ENCODE measurements at places on chromosomes 12 and 14. TPM values are rescaled to one million over a fixed set of nuclear protein-coding genes. Genes with fewer than 3 reads are reported as not detected.
A peak's percentile ranks its signal among the peaks of the same experiment; 100 is the strongest.

LALBA gene
- not detected for total RNA-seq

OAS3 gene
- not detected for total RNA-seq

TBX5 gene
- total RNA-seq, result not detected

OR4K5 gene
- total RNA-seq, result not detected

GLT1D1 gene
- 0.11 TPM for total RNA-seq

C12orf54 gene
- not detected for total RNA-seq

OVCH1 gene
- total RNA-seq, result 0.52 TPM

TMEM30B gene
- total RNA-seq, result 1.2 TPM

ADSS1 gene
- total RNA-seq, result 3.7 TPM

SERPINA9 gene
- not detected for total RNA-seq

OASL gene
- 0.21 TPM for total RNA-seq

INHBC gene
- total RNA-seq, result not detected

FNTB gene
- total RNA-seq, result 23.2 TPM

- no peak for DNase-seq
These were observed 26.2 kb upstream of the GPATCH2L start for GRCh38 chr14:76125511-76125910.

GRCh38 chr12:2753536-2753935, 41.2 kb upstream of the FKBP4 start:
- no peak for DNase-seq

DNA sequence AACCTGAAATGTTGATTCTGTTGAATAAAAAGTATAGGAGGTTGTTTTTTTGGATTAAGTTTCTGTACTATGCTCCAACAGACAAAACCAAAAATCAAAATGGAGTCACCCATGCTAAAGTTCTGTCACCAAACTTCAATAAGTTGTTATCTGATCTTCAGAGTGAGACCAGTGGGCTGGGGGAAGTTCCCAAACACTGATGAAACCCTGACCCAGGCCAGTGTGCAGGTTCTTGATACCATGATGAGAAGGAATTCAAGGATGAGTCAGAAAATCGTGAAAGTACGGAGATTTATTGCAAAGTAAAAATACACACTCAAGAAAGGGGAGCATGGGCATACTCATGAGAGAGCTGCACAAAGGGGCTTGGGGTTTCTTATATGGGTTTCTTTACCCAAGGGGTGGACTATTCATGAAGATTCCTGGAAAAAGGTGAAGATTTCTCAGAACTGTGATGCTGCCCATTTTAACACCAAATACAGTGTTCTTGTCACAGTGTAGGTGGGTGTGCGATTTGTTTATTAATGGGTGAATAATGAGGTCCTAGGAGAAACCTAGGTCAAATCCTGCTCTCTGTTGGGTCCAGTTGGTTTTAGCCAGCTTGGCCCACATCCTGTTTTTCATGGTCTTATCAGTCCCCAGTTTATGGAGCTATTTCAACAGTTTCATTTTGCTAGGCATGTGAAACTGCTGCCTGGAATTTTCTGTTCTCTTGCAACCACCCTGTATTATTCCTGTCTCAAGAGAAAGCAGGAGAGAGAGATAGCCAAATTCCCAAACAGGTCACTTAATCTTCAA, 27.5 kb upstream of the DENND5B start:
- no peak for DNase-seq

DNA sequence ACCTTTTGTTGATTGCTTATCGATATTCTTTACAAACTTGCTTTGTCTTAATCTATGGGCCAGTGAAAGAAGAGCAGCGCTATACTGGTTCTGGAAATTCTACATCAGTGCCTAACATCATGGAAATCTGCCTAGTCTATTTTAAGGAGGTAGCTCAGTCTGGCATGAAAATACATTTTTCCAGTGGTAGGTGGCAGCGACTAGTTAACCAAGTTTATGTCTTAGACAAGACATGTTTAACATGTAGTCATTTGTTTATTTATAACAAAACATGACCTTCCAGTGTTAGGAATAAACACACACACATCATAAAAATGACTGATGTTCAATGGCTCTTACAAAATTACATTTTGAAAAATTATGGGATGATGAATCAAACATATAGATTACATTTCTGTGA, 336.0 kb upstream of the SOX5 start:
- DNase-seq, result no peak

DNA sequence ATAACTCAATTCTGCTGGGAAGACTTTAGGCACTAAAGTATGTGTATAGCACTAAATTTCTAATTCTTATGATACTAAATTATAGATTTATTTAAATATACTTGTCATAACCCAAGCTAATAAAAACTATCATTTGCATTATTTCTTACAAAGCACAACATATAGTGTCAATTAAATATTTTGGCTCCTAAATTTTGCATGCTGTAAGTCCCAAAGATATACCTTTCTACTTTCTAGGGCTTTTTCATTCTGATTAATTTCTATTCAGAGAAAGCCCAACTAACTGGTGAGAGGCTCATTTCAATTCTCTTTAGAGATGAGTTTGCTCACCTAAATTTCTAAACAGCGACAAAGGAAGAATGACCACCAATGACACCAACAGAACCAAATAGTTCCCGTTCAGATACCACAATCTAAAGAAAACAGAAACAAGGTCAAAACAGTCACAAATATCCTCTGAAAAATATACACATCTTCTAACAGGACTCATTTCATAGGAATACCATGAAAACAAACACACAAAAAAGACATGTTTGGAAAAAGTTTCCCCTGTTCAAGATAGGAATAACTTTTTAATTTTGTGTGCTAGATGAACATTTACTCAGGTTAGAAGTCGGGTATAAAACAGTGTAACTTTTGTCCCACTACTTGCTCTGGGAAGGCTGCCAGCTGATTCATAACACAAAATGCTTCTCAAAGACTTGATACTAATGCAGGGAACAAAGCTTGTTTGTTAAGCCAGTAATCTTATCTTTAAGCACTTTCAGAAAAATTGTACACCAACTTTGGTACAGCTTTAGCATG, 7.6 kb downstream of the SLC38A2 start:
- DNase-seq, result no peak

GRCh38 chr12:21521541-21521940, 4.6 kb upstream of the SPX start:
- DNase-seq, result no peak

- no peak for DNase-seq
These were observed 33.0 kb downstream of the BTBD7 start for GRCh38 chr14:93299866-93300265.

DNA sequence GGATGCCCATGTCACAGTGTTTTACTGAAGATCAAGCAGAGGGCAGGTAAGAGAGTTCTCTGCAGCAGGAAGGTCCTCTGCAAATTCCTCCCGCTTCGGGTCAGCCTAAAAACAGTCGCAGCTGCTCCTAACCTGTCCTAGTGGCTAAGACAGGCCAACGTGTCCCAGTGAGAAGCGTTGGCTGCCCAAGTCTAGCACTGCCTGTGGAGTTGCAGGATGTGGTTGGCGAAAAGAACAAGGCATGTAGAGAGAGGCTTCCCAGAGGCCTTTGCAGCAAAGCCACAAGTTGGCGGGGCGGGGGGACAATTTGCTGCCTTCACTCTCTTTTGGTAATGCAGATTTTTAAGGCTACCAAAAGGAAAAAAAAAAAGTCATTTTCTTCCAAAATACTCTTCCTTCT, 340.1 kb downstream of the BCL11B start:
- no peak for DNase-seq

DNA sequence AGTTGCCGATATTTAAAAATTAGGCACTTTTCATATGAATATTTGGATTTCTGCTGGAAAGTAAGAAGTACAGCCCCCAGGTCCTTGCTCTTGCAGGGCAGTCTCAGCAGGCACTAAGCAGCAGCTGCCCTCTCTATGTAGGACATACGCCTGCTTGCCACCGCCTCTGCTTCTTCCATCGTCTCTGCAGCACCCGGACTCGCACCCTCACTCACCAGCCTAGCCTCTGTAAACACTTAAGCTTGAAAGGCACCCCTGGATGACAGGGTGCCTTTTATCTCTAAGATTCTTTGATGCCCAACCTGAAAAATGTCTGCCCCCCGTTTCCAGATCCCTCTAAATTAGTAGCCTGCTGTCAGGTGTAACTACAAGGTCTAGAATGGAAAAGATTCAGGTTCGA, 19.0 kb downstream of the OTUB2 start:
- DNase-seq, result no peak

DNA sequence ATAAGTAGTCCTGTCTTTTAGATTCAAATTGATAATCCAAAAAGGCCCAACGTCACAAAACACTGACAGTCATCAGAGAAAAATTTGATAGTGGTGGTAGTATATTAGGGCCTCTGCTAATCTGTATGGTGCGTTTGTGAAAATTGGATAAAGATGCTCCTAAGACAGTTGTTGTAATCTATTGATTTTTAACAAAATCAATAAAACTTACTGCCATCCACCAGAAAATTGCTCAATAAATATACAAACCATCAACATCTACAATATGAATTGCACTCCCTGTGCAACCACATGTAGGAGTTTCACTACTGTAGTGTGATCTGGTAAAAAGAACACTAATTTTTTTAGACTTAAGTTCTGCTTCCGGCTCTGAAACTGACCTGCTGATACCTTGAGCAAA, 336.8 kb downstream of the FUT8 start:
- DNase-seq, result no peak

DNA sequence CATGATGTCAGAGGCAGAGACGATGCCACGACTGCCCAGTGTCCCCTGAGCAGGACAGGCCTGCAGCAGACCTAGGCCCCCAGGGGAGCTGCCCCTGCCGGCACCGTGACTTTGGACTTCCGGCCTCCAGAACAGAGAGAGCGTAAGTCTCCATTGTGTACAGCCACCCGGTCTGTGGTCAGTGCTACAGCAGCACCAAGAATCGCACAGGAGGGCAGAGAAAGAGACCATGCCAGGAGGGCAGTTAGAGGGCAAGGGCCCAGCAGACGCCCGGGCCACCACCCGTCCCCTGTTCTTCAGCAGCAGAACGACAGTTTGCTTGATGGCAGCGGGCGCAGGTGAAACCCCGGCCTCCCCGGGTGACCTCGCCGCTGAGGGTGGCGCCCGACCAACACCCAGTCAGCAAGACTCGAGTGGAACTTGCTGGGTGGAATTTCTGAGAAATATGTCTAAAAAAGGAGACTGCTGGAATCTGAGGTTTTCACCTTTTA, 19.7 kb downstream of the GALNT9 start:
- no peak for DNase-seq

DNA sequence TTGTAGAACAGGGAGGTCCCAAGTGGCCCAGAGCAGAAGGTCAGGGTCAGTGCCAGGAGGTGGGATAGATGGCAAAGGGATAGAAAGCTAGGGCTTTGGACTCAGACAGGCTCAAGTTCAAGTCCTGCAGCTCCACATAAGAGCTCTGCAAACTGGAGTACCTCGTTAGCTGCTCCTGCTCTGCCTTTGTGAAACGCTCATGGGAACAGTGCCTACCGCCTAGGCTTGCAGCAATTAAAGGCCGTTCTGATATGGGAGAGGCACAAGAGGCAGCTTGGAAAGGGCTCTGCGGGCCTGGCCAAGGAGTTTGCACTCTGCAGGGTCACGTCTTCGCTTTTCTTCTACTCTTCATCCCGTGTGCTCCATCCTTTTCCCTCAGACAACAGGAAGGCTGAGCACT, 54.1 kb downstream of the MAP1LC3B2 start:
- DNase-seq, result no peak

DNA sequence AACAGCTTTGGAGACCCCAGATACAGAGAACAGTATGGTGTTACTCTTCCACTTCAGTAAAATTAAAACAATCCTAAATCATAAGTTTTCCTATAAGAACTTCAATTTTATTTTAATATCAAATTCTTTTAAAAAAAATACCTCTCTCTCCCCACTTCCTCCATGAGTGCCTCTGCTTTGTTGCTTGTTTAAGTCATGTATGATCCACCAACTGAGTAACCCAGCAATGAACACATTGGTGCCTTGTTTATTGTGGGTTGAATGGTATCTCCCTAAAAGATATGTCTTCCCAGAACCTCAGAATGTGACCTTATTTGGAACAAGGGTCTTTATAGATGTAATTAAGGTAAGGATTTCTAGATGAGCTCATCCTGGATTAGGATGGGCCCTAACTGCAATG, 143.5 kb upstream of the EGLN3 start:
- no peak for DNase-seq

GRCh38 chr14:81686512-81686911, 152.9 kb upstream of the SEL1L start:
- no peak for DNase-seq

DNA sequence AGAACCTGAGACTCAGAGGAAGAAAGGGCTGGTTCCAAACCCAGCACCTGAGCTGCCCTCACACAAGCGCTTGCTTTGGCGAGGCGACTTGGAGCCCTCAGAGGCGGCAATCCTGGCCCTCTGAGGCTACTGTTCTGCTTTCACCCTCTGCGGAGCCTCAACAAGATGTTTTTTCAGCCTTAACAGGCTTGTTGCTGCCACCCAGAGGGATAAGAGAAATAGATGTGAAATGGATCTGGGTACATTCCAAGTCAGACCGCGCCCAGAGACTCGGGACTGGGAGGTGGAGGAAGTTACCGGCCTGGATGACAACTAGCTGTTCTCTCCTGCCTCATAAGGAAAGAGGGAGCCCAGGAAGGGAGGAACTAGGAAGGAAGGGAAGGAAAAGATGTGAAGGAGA, 89.6 kb downstream of the TTC7B start:
- DNase-seq, result peak; percentile 84

GRCh38 chr12:28802706-28803438, 346.2 kb upstream of the FAR2 start:
- DNase-seq, result no peak

GRCh38 chr14:99508896-99509629, 27.9 kb downstream of the CCNK start:
- peak; percentile 64 for DNase-seq

- DNase-seq, result no peak
These were observed 28.5 kb downstream of the PRIMA1 start for GRCh38 chr14:93759719-93760307.

- no peak for DNase-seq
These were observed 18.0 kb downstream of the CBX5 start for GRCh38 chr12:54261815-54262402.

GRCh38 chr12:59372956-59373355, 222.9 kb upstream of the SLC16A7 start:
- DNase-seq, result no peak

- no peak for DNase-seq
These were observed 41.5 kb upstream of the NPAS3 start for GRCh38 chr14:32896979-32897697.

DNA sequence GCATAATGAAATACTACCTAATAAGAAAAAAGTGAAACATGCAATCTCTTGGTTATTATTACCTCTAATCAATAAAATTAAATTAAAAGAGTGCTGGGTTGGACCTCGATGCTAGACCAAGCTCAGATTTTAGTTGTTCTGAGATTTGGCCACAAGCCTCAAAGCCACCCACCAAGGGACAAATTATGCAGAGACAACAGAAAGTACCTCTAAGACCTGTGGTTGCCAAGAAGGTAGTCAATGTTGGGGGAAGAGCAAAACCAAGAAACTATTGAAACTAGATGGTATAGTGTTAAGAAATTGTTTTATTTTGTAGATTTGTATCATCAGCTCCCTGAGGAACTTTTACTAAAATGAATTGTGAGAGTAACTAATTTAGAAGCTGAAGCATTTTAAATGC, 43.8 kb upstream of the ARID2 start:
- no peak for DNase-seq

- DNase-seq, result no peak
These were observed 41.2 kb downstream of the PHLDA1 start for GRCh38 chr12:75990189-75990912.

GRCh38 chr12:83322809-83323208, 636.1 kb downstream of the TMTC2 start:
- DNase-seq, result no peak
